Activated CD4-positive, alpha-beta T cell treated with anti-CD3 and anti-CD28 coated beads, Interleukin-2, amount 10 ng/mL, durations not matched to agents 24 days and 14 days (primary cell): ENCODE measurements at places on chromosomes 4 and X. TPM values are rescaled to one million over a fixed set of nuclear protein-coding genes. Genes with fewer than 3 reads are reported as not detected.

DNA sequence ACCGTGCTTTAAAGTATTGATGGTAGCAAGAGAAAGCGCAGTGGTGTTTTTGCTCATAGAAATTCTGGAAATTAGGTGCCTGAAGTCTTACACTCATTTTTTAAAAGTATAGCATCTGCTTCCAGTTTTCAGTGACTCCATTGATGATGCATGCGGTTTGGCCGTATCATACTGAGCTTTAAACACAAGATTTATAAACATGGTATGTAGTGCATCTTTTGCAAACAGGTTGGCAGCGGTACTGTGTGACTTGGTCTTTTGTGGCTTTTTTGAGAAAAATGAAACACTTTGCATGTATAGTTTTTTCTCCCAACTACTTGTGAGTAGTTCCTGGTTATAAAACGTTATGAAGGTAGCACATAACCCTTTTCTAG is 2.0 kb downstream of the DDX3X start:
- peak; percentile 65 for DNase-seq

TMEM271 gene
- total RNA-seq, result not detected in 2 replicates

CCNA2 gene
- total RNA-seq, result 72.0 and 73.4 TPM in 2 replicates

GRCh38 chrX:109398833-109399232 is 83.1 kb downstream of the GUCY2F start:
- no peak for DNase-seq
